ENCODE measurements at places on chromosomes 6 and 20. TPM values are rescaled to one million over a fixed set of nuclear protein-coding genes. Genes with fewer than 3 reads are reported as not detected.
A peak's percentile ranks its signal among the peaks of the same experiment; 100 is the strongest.

DNA sequence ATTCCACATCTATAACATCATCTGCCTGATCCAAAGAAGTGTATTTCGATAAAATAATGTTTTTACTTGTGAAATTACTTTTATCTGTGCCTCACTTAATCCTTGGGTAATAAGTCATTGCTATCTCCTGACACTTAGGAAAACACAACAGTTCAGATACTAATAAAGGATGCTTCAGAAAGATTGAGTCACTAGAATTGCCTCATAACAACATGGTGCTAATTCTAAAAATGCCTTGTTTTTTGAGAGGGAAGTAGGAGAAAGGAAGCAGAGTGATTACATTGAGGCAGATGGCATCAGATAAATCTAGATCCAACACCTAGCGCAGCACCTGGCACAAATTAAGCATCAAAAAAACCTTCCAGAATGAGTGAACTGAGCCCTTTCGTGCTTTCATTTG lies 69.0 kb downstream of the NCOA7 start:
- DNase-seq: no peak

SLPI gene
- 129 TPM for total RNA-seq

GRM4 gene
- not detected for total RNA-seq

DNA sequence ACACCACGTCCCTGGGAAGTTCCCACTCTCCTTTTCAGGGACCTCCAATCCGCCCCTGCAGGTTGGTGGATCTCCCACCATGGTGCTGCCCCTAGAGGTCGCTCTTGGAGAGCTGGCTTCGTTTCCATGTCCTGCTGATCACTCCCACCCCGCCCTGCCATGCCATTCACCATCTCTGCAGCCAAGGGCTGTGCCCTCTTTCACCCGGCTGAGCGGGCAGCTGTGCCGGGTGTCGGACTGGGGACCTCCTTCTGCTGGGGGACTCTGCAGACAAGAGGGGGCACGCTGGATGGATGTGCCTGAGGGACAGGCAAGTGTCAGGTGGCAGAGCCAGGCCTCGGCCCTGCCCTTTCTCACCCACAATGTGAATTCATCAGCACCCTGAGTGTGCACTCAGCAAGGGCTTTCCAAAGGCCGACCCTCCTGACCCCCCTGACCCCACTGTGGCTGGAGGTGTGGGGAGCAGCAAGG lies 347.0 kb downstream of the CDH4 start:
- no peak for DNase-seq

GRCh38 chr20:9338101-9338500 lies 176.3 kb upstream of the LAMP5 start:
- no peak for DNase-seq

DNA sequence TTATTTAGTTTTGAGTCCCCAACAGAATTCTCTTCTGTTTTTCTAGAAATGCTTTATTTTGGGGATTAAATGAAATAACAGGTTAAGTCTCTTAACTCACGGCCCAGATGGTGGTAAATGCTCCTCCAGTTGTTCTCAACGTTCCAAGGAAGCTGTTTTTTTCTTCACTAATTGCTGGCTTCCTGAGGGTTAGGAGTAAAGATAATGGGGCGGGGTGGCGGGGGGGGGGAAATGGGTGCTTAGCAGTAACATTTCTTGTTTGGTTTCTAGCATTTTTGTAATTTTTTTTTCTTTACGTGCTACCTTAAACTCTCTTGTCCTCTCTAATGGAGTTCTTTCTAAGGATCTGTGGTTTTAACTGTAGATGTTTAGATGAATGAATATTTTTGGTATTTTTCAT lies 2.2 kb downstream of the SRSF3 start:
- DNase-seq: no peak

DNA sequence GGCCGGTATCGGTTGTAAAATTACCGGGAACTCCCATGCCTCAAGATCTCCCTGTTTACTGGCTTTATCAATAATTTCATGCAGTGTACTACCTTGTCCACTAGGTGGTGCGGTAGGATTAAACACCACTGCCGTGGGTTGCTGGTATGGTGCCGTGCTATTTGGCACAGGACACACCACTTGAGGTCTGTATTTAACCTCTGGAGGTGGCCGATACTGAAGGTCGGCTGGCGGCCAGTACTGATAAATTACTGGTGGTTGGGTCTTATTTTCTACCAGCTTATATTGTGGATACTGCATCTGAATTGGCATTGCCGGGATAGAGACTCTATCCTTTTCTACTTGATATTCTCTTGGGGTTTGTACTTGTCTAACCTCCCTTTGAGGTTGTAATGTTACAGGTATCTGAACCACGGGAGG lies 14.3 kb upstream of the PTCRA start:
- DNase-seq: peak; percentile 85

ASIP gene
- total RNA-seq: not detected

GRCh38 chr6:42383421-42384205 lies 68.1 kb downstream of the TRERF1 start:
- no peak for DNase-seq

- DNase-seq: no peak
These were observed 1.1 kb downstream of the NFATC2 start for GRCh38 chr20:51541189-51542032.

E2F1 gene
- 2.1 TPM for total RNA-seq

DNA sequence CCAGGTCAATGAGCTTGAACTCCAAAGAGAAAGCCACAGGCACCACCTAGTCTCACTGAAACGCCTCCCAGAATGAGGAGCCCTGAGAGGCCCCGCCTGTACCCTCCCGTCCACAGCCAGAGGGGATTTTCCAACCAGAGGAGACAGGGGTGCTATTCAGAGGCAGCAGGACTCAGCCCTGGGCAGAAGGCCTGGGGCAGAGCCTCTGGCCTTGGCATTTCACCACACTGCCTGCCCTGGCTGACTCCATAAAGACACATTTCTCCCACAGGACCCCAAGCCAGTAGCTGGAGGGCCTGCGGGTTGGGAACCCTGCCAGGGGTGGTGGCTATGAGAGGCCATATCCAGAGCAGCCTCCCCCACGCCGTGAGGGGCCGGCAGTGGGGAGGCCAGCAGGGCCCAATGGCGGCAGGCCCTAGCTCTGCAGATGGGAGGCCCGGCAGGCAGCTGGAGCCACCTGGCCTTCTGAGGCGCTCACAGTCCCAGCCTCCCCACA lies 159.3 kb downstream of the PREX1 start:
- no peak for DNase-seq

- no peak for DNase-seq
These were observed 102.5 kb downstream of the TAF4 start for GRCh38 chr20:61963149-61963548.

DUSP15 gene
- total RNA-seq: 0.67 TPM

DNA sequence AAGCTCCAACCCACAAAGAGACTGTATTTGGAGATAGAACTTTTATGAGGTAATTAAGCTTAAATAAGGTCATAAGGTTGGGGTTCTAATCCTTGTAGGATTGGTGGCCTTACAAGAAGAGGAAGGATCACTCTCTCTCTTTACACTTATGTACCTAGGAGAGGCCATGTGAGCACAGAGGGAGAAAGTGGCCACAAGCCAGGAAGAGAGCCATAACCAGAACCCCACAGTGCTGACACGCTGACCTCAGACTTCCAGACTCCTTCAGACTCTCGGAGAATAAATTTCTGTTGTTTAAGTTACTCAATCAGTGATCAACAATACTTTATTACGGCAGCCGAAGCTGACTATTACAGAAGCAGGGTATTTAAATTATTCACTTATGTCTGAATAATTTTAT lies 430.5 kb upstream of the EPHA7 start:
- no peak for DNase-seq

GRCh38 chr20:13984211-13984610 lies 6.2 kb downstream of the SEL1L2 start:
- DNase-seq: peak; percentile 11

PLA2G7 gene
- total RNA-seq: 5.7 TPM

DNA sequence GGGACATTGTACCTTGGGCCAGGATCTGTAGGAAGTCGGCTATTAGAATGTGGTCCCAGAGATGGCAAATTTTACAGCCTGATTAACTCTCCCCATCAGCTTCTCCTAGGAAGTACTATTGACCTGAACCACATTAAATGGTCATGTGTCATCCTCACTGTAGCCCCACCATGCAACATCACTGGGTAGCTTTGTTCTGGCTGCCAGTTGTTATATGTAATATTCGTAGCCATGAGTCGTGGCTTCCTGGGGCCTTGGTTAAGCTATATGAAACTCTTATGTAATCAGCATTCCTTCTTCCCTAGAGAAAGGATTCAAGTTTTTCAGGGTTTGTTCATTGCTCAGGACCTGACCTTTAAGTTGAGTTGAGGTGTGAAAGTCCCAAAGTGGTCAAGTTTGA lies 125.7 kb downstream of the ANKS1A start:
- DNase-seq: peak; percentile 80

ELOVL2 gene
- not detected for total RNA-seq

FAM120B gene
- total RNA-seq: 29.7 TPM

DNA sequence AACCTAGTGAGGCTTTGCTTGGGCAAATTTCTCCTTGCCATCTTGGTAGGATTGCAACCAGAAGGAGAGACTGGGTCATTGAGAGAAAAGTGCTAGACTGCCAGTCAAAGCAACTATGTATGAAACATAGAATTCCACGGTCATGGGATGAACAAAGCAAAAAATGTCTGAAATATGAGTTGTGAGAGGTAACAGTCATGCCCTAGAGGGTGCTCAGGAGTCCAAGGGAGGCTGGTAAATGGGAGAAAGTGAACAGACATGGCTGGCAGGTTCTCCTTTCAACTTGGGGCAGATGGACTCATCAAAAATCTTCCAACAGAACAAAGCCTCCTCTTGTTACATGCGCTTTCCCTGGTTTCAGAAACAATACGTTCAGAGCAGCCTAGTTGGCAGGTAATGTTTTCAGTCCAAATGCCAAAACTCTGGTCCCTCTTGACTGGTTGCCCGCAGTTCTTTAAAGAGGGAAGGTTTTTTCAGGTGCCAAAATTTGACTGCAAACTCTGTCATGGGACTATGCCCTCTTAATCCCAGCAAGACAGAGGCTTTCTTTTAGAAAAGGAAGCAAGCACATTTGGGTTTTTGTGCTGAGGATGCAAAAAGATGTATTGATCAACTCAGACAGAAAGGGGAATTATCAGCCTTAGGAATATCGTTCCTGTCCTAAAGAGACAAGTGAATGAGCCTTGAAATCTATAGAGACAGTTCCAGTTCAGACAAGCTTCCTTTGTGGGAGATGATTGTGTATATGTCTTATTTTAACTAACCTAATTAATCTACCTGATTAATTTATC lies 68.5 kb upstream of the SASH1 start:
- DNase-seq: peak; percentile 15

BPIFB6 gene
- not detected for total RNA-seq

PABPC1L gene
- total RNA-seq: 62.7 TPM
